Activated naive CD8-positive, alpha-beta T cell treated with anti-CD3 and anti-CD28 coated beads for 36 hours (primary cell): ENCODE measurements at places on chromosomes 2 and 18. TPM values are rescaled to one million over a fixed set of nuclear protein-coding genes. Genes with fewer than 3 reads are reported as not detected.

DNA sequence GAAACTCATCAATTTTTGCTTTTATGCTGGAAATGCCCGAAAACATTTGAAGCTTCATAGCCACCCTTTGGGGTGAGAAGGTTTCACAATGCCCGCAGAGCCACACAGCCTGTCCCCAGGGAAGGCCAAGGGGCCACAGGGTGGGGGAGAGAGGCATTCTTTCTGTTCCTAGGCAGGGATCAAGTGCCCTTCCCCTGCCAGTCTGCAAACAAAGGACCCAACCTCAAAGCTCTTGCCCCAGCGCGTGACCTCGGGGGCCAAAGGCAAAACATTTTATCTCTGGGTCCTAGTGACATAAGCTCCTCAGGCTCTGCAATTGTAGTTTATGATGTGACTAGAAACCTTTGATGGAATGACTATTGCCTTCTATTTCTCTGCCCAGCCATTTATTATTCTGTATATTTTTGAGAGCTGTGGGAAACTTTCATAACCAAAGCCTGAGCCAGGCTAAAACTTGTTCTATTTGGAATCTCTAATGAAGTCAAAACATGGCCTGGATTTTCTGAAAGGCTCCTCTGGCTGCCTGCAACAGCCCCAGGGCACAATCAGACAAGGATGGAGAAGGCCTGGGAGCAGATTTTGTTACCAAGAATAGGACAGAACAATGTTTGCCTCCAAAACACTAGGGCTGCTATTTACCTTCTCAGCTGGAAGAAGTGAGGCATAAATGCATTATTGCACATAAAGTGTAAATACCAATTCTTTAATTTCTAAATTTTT is 137.2 kb upstream of the KCTD1 start:
- DNase-seq = no peak
- H3K4me3 ChIP-seq = no peak overlapping the region
- no peaks in the 10 kb centered on the region for H3K27me3 ChIP-seq

DNA sequence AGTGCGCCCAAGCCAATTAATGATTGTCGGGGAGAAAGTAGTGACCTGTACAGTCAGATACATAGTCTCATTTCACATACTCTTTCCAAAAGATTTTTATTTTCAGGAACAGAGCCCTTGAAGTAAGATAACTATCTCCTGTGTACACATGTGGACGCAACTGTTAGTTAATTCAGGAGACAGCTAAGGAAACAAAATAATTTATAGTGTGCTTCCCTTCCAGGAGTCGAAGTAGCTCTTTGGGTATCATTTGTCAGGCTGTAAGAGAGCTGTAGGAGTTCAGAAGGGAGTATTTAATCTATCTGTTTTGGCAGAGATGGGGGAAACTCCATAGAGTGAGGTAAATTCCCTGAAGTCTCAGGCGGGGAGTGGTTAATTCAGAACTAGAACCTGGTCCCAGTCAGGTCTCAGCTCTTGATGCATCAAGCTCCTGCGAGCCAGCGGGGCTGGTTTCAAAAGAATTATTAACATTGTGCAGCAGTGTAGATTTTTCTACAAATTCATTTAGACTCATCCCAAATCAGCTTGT is 63.0 kb downstream of the MAPK4 start:
- H3K4me3 ChIP-seq = no peak overlapping the region
- no peak for DNase-seq
- H3K4me1 ChIP-seq = no peaks in the 10 kb centered on the region
- H3K27ac ChIP-seq = no peak overlapping the region
- H3K27me3 ChIP-seq = peaks cover 12% of the 10 kb centered on the region

- no peak for DNase-seq
- H3K27me3 ChIP-seq = peaks cover 27% of the 10 kb centered on the region
- peaks cover 14% of the 10 kb centered on the region for H3K4me1 ChIP-seq
These were observed 260.8 kb downstream of the TGIF1 start for GRCh38 chr18:3710712-3711301.

GRCh38 chr2:38248255-38248654 is 128.8 kb downstream of the ATL2 start:
- no peaks in the 10 kb centered on the region for H3K36me3 ChIP-seq
- H3K4me1 ChIP-seq = no peaks in the 10 kb centered on the region
- H3K4me3 ChIP-seq = no peak overlapping the region
- H3K27me3 ChIP-seq = peaks cover 9% of the 10 kb centered on the region
- no peak for DNase-seq

RAB27B gene
- total RNA-seq = not detected

GRCh38 chr2:75186821-75187220 is 12.5 kb downstream of the TACR1 start:
- no peak overlapping the region for H3K4me3 ChIP-seq
- no peaks in the 10 kb centered on the region for H3K36me3 ChIP-seq
- DNase-seq = no peak
- no peak overlapping the region for H3K27ac ChIP-seq

HDHD2 gene
- total RNA-seq = 25.9 TPM

GRCh38 chr18:60196836-60197606 is 175.6 kb downstream of the MC4R start:
- no peak overlapping the region for H3K4me3 ChIP-seq
- no peaks in the 10 kb centered on the region for H3K4me1 ChIP-seq

RAPGEF4 gene
- 0.33 TPM for total RNA-seq

DNA sequence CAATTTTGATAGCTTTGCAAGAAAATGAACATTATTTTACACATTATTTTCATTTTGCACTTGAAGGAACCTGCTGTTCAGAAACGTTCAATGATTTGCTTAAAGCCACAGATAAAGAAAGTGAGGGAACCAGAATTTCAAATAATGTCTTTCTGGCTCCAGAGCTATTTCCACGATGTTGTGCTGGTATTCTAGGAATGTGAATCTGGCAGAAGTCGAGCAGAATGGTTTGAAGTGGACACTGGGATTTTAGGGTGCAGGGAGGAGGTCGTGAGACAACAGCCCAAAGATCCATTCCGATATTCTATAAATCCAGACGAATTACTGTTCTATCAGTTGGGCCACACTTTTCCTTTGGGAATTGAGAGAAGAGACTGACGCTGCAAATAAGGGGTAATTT is 2.2 kb downstream of the CCDC102B start:
- no peaks in the 10 kb centered on the region for H3K27me3 ChIP-seq
- no peak for DNase-seq
- H3K4me1 ChIP-seq = no peaks in the 10 kb centered on the region
- H3K27ac ChIP-seq = no peak overlapping the region
- H3K36me3 ChIP-seq = no peaks in the 10 kb centered on the region

DNA sequence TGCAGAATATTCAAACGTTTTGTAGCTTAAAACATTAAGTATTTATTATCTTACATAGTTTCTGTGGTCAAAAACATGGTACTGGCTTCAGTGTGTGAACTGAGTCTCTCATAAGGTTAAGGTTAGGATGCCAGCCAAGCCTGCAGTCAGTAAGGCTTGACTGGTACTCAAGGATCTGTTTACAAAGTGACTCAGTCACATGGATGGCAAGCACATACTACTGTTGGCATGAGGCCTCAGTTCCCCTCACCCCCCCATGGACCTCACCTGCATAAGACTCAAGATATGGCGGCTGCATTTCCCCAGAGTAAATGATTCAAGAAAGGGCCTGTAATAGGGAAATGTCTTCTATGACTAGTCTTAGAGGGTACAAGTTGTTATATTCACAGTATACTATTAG is 1167.5 kb downstream of the DPP10 start:
- no peak overlapping the region for H3K4me3 ChIP-seq
- H3K4me1 ChIP-seq = no peaks in the 10 kb centered on the region
- DNase-seq = no peak
- no peak overlapping the region for H3K27ac ChIP-seq
- H3K27me3 ChIP-seq = no peaks in the 10 kb centered on the region
